ENCODE measurements at places on chromosomes 16 and 17. TPM values are rescaled to one million over a fixed set of nuclear protein-coding genes. Genes with fewer than 3 reads are reported as not detected.

The PLEKHM1 gene
- 59.5 TPM for total RNA-seq

The ASGR2 gene
- not detected for total RNA-seq

GRCh38 chr17:19327031-19327783 is 35.3 kb downstream of the B9D1 start:
- H3K4me3 ChIP-seq, result no peak overlapping the region
- peaks cover 28% of the 10 kb centered on the region for H3K36me3 ChIP-seq
- H3K27me3 ChIP-seq, result peaks cover 6% of the 10 kb centered on the region
- DNase-seq, result no peak

DNA sequence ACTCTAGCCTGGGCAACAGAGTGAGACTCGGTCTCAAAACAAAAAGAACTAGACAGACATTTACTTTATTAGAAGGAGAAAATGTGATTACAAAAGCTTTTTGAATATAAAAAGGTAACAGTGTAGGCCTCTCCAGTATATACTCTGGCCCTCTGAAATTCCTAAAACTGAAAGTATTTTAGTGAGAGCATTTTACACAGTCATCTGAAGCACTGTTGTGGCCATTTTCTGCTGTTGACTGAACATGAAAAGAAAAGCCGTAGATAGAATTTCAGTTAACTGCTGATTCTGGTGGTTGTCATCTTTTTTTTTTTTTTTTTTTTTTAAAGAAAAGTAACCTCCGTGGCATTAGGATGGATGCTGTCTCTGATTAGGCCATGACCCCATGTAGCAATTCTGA is 15.6 kb downstream of the DUSP14 start:
- H3K4me1 ChIP-seq, result peaks cover 20% of the 10 kb centered on the region
- H3K27ac ChIP-seq, result no peak overlapping the region
- H3K4me3 ChIP-seq, result no peak overlapping the region
